ENCODE measurements at places on chromosomes 16 and 17. TPM values are rescaled to one million over a fixed set of nuclear protein-coding genes. Genes with fewer than 3 reads are reported as not detected.

Gene CACNG3
- not detected for total RNA-seq

DNA sequence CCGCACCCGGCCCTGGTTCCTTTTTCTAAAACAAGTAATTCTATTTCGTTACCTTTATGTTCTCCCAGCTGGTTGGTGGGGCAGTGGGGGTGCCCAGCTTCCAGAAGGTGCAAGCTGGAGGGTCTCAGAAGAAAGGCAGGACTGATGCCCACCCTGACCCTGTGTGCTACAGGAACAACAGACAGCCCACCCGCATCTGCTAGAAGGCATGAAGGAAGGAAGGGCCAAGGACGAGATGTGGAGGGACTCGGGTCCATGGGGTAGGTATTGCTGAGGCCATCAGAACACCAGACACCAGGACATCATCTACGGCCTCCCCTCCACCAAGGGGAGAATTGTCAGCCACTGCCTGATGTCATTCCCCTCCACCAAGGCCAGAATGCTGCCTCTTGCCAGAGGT is 6.4 kb upstream of the CYTH1 start:
- H3K4me1 ChIP-seq, result peaks cover 10% of the 10 kb centered on the region
- H3K4me3 ChIP-seq, result no peak overlapping the region
- DNase-seq, result no peak
- no peak overlapping the region for H3K27ac ChIP-seq
- H3K27me3 ChIP-seq, result no peaks in the 10 kb centered on the region
- no peaks in the 10 kb centered on the region for H3K36me3 ChIP-seq

DNA sequence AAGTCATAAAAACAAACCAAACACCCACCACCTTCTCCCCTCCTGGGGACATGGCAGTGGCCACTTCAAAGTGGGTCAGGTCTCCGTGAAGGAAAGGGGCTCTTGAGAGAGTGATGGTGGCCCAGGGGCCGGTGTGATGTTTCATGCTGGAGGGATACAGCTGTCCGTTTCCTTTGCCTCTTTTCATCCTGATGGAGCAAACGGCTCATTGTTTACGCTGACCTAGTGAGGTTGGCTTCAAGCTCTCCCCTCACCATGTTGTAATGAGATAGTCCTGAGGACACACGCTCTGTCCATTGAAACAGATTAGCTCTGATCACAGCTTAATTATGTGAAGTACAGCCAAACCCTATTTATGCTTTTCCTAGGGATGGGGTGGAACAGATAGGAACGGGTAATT is 34.2 kb downstream of the CDH13 start:
- no peak for DNase-seq
- H3K27ac ChIP-seq, result no peak overlapping the region
- H3K36me3 ChIP-seq, result no peaks in the 10 kb centered on the region
- H3K27me3 ChIP-seq, result no peaks in the 10 kb centered on the region

Gene NOXO1
- total RNA-seq, result under 0.01 TPM

Measured in fibroblast of lung (primary cell).